ENCODE measurements at places on chromosomes 3 and 15.

- DNase-seq = no peak
Measured at GRCh38 chr3:45332901-45333407, 55.4 kb upstream of the LARS2 start.

- no peak for DNase-seq
Measured at GRCh38 chr15:37586011-37586583, 348.3 kb upstream of the TMCO5A start.

GRCh38 chr3:197149528-197149927 is 119.9 kb upstream of the MELTF start:
- DNase-seq = no peak

DNA sequence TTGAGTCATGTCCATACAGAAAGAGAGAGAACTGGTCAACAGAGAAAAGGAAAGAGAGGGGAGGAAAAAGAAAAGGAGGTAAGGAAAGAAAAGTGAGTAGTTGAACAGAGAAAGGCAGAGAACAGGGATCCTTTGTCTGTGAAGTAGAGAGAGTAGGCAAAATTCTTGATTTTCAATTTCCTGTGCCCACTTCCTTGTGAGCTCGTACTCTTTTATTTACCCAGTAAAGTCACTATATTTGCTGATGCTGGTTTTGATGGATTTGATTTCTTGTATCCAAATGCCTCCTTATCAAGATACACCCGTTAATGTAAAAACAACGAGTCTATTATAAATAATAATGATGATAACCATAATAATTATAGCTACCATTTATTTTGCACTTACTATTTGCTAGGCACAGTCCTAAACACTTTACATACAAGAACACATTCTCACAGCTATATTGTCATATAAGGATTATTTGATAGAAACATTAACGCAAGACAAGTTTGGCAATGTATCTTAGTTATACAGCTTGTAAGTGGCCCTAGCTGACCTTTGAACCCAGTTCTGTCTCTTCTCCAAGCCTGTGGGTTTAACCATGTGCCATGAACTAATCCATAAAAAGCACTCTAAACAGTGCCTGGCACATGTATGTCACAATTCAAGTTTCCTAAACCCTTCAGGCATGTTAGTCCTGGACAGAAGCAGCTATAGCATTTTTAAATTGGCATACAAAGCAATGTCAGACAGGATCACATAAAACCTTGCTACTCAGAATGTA is 6.7 kb upstream of the P2RY1 start:
- no peak for DNase-seq

- no peak for DNase-seq
Measured at GRCh38 chr3:41073190-41073589, 126.1 kb upstream of the CTNNB1 start.
